A549 treated with CpdA at 1 μM for 4 hours (cell line): ENCODE measurements at places on chromosomes 5 and 9. TPM values are rescaled to one million over a fixed set of nuclear protein-coding genes. Genes with fewer than 3 reads are reported as not detected.

BTNL8 gene
- total RNA-seq, result not detected in 5 replicates

CYLC2 gene
- not detected in 5 replicates for total RNA-seq

PAEP gene
- 0.14 to 0.27 TPM (median 0.21 TPM) in 3 of 5 replicates, not detected in the others for total RNA-seq

FOXD4L5 gene
- 0.05 to 0.12 TPM (median 0.06 TPM) in 3 of 5 replicates, not detected in the others for total RNA-seq

QRFP gene
- not detected in 5 replicates for total RNA-seq

ADGRV1 gene
- 0.74 to 1.1 TPM (median 0.80 TPM) in 5 replicates for total RNA-seq

PCDHA9 gene
- total RNA-seq, result not detected in 5 replicates
